Effector memory CD8-positive, alpha-beta T cell (primary cell): ENCODE measurements at places on chromosomes 7 and 10.

- no peak for DNase-seq
Observed at GRCh38 chr10:84089162-84089561, 50.1 kb upstream of the GHITM start.

DNA sequence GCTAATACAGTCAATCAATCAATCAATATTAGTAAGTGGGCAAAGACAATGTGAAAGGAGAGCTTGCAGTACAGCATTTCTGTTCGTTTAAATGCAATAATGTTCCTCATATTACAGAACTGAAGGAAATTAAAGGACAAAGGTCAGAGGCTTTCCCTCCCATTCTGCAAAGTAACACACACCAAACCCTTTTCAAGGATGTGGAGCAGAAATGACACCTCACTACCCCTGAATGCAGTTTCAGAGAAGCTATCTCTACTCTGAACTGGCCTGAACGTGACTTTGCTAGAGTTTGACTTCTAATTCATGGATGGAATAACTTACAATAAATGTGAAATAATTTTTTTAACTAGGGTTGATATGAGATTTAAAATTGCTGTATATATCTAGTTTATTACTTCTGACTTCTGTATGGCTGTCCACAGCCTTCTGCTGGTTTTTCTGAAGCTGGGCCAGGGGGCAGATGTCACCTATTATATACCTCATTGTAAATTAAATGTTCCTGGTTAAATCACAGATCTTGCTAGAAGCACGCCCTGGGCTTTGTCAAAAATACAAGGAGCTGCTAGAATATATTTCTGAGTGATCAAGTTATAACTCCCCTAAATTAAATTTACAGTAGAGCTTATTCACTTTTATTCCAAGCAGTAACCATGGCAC lies 156.9 kb upstream of the C7orf33 start:
- no peak for DNase-seq

DNA sequence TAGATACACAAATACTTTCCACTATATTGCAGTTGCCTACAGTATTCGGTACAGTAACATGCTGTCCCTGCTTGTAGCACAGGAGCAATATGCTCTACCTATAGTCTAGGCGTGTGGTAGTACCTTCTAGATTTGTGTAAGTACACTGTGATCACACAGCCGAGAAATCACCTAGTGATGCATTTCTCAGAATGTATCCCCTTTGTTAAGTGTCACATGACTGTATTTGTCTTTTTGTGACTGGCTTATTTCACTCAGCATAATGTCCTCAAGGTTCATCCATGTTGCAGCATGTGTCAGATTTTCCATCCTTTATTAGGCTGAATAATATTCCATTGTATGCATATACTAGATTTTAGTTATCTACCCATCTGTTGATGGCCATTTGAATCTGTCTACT lies 61.9 kb downstream of the BTRC start:
- no peak for DNase-seq

GRCh38 chr7:123400196-123400595 lies 134.2 kb downstream of the IQUB start:
- DNase-seq, result no peak

DNA sequence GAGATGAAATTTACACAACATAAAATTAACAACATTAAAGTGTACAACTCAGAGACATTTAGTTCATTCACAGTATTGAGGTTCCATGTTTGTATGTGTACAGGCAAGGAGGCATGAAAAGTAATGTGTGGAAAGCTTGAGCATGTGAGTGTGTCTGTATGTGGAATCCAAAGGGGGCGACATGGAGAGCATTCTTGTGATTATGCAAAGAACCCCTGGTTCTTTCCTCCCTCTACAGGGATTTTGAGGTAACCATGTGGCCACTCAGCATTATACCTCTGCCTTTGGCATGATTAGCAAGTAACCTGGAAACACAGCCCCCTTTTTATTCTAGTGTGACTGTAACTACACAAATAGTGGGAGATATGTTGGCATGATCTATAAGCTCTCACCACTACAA lies 21.0 kb downstream of the OR2F1 start:
- DNase-seq, result no peak

DNA sequence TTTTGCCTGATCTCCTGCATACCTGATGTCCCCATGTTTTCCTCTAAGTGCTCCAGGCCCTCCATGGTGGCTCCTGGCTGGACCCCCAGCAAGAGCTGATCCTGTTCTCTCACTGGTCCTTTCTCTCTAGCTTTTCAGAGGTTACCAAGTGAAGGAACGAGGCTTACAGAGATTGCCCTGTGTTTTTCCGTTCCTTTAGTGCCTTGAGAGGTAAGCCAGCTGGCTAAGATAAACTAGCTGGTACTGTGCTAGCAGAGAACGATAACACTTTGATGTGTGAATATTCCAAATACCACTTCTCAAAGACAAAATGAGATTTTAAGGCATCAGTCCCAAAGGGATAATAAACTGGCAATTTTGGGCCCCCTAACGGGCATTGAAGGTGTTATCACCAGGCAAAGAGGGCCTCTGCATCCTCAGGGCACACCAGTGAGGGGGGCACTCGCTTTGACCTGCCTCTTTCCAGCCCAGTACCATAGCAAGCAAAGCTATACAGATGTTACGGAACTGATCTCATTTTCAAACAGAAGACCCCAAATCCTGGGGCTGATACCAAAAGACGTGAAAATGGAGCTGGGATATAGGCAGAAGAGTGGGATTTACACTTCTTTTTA lies 8.4 kb upstream of the CCNY start:
- no peak for DNase-seq

- no peak for DNase-seq
Observed at GRCh38 chr10:99540657-99541531, 8.2 kb downstream of the NKX2-3 start.

GRCh38 chr10:121414366-121415062 lies 183.7 kb downstream of the FGFR2 start:
- DNase-seq, result no peak

GRCh38 chr7:130708001-130708400 lies 21.7 kb upstream of the TSGA13 start:
- no peak for DNase-seq

DNA sequence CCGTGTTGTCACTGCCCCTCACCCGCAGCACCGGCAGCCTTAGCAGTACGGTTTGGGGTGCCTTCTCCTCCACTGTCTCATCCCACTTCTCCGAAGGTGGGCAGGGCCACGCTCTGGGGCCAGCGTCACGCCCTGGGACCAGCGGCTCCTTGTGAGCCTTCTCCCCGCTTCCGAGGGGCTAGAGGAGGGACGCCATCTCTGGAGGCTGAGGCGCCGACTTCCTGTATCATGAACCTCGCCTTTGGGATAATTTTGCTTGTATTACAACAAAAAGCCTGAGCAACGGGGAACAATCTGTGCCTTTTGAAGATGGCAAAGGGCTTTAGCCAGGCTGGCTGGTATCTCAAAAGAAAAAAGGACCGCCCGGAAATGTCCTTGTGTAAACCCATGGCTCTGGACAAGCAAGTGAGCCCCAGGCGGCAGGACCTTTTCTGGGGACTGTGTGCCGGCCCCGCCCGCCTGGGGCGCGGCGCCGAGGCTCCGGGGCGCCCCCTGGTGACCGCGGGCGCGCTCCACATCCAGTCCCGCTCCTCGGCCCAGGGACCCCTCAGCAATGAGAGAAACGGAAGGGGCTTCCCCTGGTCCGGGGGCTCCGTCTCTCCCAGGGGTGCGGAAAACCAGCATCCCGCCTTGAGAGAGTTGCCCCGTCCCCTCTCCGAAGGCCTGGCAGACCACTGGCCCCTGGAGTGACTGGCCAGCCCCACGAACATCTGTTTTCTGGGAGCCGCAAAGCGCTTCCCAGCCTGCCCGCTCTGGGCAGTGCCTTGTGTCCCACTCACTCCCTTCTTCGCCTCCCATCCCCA lies 3.8 kb downstream of the DEPP1 start:
- DNase-seq, result peak; percentile 50

- DNase-seq, result peak; percentile 9
Observed at GRCh38 chr10:14838582-14839304, 637 bp downstream of the HSPA14 start.

GRCh38 chr10:6247041-6247712 lies 44.4 kb downstream of the PFKFB3 start:
- no peak for DNase-seq

GRCh38 chr10:93815304-93816096 lies 57.8 kb downstream of the LGI1 start:
- no peak for DNase-seq

- no peak for DNase-seq
Observed at GRCh38 chr7:22016507-22016906, 70.8 kb upstream of the CDCA7L start.

- peak; percentile 49 for DNase-seq
Observed at GRCh38 chr10:35642035-35642792, at the start of gene FZD8. Gene FZD8 (minus strand): TSS chr10:35642296. CDS start chr10:35641429, 867 bp downstream.

DNA sequence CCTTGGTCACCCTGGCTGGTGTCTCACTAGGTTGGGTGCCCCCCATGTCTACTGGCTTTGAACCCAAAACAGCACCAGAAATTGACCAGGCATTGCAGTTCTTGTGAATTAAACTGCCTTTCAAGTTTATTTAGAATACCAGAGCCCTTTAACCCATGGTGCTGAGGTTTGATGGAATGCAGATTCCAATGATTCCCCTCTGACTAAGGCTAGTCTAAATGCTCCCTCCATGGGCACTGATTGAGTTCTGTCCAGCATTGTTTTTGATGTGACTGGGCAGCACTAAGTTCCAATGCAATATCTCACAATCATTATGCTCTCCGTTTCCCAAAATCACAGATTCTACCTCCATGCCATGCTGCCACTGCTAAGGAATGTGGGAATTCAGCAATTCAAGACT lies 1047.4 kb upstream of the LRRN3 start:
- no peak for DNase-seq

DNA sequence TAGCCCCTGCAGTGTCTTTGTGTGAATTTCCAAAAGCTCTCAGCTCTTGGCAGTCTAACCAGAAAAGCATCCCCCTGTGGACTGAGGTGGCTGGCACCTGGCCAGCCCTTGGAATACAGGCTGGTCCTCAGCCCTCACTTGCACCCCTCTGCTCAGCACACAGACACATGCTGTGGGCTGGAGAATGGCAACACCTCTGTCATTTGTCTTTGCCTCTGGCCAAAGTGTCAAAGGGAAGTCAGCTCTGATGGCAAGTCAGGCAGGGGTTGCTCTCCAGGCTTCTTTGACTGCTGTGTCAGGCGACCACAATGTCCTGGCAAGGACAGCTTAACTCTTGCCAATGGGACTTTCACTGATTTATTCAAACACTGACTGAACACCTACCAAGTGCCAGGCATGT lies 724.8 kb downstream of the INHBA start:
- DNase-seq, result no peak

DNA sequence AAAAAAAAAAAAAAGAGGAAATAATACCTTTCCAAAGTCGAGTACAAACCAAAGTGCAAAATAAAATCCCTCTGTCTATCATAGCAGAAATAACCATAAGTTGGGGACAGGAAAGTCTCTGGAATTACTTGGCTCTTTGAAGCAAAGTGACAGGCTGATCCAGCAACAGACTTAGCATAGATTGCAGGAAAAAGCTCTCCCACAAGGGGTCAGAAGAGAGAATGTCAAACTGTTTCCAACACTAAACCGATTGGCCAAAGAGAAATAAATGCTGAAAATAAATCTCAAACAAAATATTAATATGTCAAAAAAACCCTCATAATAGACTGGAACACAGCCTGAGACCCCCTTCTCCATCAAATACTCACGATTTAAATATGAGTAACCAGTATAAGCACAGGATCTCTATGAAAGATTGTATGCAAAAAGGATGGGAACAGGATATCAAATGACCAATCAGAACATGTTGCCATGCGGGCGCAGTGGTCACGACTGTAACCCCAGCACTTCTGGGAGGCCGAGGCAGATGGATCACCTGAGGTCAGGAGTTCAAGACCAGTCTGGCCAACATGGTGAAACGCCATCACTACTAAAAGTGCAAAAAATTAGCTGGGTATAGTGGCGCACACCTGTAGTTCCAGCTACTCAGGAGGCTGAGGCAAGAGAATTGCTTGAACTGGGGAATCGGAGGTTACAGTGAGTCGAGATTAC lies 1000.7 kb upstream of the LRRN3 start:
- DNase-seq, result no peak

DNA sequence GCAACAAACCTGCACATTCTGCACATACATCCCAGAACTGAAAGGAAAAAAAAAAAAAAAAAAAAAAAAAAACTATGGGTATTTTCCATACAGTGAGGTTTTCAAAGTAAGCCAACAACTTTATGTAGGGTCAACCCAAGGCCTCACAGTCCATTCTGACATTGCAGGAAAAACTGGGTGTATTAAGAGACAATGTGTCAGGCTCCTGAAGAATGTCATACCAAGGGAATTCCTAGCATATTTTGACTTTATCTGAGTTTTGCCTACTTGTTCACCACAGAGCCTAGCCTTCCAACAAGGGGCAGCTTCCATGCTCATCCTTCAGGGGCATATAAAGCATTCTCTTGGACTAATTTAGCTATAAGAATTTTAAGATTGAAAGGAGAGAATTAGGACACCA lies 368.9 kb downstream of the PLXDC2 start:
- no peak for DNase-seq

DNA sequence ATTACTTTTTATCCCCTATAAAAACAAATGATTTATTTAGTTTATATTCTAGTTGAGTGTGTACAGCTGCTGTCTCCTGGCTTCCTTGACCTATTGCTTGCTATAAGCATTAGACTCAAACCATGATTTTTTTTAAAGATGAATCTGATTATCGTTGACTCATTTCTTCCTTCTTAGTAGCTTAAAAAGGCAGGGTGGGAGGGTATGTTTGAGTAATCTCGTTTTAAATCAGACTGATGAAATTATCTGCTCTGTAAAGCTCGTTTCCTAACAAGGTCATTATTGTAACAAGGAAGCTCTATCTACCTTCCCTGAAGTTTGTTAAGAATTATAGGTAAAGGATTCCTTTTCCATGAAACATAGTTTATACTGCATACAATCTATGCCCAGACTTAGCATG lies 276.3 kb upstream of the KCND2 start:
- no peak for DNase-seq

- DNase-seq, result no peak
Observed at GRCh38 chr10:49645417-49645816, 31.6 kb downstream of the CHAT start.
